Activated naive CD8-positive, alpha-beta T cell treated with anti-CD3 and anti-CD28 coated beads for 36 hours (primary cell): ENCODE measurements at places on chromosomes 12 and 14. TPM values are rescaled to one million over a fixed set of nuclear protein-coding genes. Genes with fewer than 3 reads are reported as not detected.

DNA sequence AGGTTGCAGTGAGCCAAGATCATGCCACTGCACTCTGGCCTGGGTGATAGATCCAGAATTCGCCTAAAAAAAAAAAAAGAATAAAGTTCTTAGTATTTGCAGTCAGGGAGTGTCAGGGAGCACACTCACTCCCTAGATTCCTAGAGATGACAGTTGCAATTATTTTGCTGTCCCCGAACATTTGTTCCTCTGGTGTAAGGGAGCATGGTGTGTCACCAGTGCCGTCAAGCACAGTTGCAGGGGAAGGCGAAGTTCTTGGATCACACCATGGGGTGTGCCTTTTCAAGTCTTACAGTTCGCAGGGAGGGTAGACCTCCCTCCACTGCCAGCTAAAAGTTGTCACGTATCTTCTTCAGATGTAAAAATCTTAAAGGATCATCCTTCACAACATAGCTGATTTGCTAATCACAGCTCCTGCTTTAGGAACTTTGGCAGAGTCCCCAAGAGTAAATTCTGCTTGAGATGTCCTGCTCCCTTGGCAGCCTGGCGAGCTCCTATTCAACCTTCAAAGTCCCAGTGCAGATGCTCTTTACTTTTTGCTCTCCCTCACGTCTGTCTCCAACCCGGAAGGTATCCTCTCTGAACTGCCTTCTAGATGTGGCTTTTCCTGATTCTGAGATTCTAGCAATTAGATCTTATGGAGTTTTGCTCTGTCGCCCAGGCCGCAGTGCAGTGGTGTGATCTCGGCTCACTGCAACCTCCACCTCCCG lies 11.3 kb downstream of the ACACB start:
- no peaks in the 10 kb centered on the region for H3K27me3 ChIP-seq
- H3K4me3 ChIP-seq, result no peak overlapping the region
- H3K27ac ChIP-seq, result no peak overlapping the region
- H3K36me3 ChIP-seq, result no peaks in the 10 kb centered on the region

- DNase-seq, result no peak
- H3K27me3 ChIP-seq, result no peaks in the 10 kb centered on the region
- H3K27ac ChIP-seq, result no peak overlapping the region
- no peaks in the 10 kb centered on the region for H3K4me1 ChIP-seq
Measured at GRCh38 chr12:27424631-27425230, 21.8 kb upstream of the SMCO2 start.

DNA sequence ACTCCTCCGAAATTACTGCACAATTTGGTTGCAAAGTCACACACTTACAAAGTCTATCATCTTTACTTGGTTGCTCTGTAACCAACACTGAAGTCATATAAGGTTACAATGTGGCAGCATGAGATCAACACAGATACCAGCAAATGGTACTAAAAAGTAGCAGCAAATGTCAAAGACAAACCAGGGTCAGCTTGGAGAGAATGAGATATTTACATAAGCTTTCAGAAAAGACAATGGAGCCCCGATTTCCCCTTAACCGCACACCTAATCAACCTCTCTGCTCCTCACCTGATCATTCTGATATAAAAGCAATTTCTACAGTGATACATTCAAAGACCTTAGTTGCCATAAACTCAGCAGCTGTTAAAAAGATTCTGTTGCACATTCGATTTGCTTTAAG lies 76.4 kb upstream of the FOXN3 start:
- no peak for DNase-seq
- H3K27ac ChIP-seq, result no peak overlapping the region
- no peaks in the 10 kb centered on the region for H3K27me3 ChIP-seq
- H3K4me3 ChIP-seq, result no peak overlapping the region

Gene KRT6B
- not detected for total RNA-seq
